ENCODE measurements at places on chromosomes 12 and 14.
A peak's percentile ranks its signal among the peaks of the same experiment; 100 is the strongest.

DNA sequence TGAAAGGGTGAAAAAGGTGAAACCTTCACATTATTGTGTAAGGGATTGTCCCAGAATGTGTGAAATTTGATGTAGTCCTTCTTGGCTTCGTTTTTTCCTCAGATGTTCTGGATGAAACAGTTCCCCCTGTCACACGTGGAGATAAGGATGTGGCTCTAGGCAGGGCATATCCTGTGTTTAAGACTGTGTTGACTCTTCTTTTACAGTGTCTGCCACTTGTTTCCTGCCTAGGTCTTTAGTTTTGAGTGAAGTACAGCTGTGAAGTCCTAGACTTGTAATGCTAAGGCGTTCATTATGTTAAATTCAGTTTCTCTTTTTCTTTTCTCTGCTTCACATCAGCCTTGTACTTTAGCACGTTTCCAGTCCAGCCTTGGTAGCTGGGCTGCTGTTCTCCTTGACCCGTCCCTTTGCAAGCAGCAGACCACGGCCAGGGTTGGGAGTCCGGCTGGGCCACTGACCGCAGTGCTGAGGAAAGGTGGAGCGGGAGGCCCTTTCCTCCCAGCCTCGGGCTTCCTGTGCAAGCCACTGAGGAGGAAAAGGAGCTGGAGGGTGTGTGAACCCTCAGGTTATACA lies 59.1 kb downstream of the RASSF3 start:
- peak overlapping the region; percentile 96 for H3K4me3 ChIP-seq
- H3K27me3 ChIP-seq, result no peaks in the 10 kb centered on the region
- H3K27ac ChIP-seq, result peak overlapping the region; percentile 99
- peak; percentile 40 for DNase-seq
- peaks cover 85% of the 10 kb centered on the region for H3K4me1 ChIP-seq

DNA sequence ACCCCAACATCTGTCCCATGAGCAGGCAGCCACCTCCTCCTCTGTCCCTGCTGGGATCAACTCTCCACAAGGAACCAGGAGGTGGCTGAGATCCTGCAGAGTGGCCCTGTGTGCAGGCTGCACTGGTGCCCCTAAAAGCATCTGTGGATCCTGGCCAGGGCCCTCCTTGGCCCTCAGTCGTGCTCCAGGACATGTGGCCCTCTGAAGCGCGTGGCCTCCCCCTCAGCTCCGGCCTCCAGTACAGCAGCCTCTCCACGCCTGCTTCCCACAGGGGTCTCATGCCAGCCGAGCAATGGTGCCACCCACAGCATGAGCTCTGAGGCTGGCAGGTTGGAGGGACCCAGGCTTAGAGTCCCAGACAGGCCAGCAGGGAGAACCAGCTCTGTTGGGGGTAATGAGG lies 77.4 kb upstream of the NOS1 start:
- no peaks in the 10 kb centered on the region for H3K27me3 ChIP-seq
- H3K36me3 ChIP-seq, result no peaks in the 10 kb centered on the region
- no peak overlapping the region for H3K4me3 ChIP-seq

- peaks cover 2% of the 10 kb centered on the region for H3K27me3 ChIP-seq
- no peaks in the 10 kb centered on the region for H3K4me1 ChIP-seq
- DNase-seq, result no peak
- H3K27ac ChIP-seq, result no peak overlapping the region
- peaks cover 2% of the 10 kb centered on the region for H3K36me3 ChIP-seq
Measured at GRCh38 chr14:55532645-55533344, 47.2 kb upstream of the KTN1 start.

- peaks cover 4% of the 10 kb centered on the region for H3K4me1 ChIP-seq
- no peak overlapping the region for H3K4me3 ChIP-seq
- H3K36me3 ChIP-seq, result no peaks in the 10 kb centered on the region
- DNase-seq, result no peak
Measured at GRCh38 chr12:49357103-49357678, 10.1 kb upstream of the SPATS2 start.

- no peak overlapping the region for H3K27ac ChIP-seq
- no peak for DNase-seq
- H3K4me3 ChIP-seq, result no peak overlapping the region
Measured at GRCh38 chr14:83208341-83208740, 1674.7 kb upstream of the SEL1L start.

- no peaks in the 10 kb centered on the region for H3K27me3 ChIP-seq
- H3K4me3 ChIP-seq, result peak overlapping the region; percentile 100
- H3K4me1 ChIP-seq, result peaks cover 24% of the 10 kb centered on the region
- no peak for DNase-seq
- peak overlapping the region; percentile 99 for H3K27ac ChIP-seq
Measured at GRCh38 chr12:100266585-100266834, 369 bp downstream of the DEPDC4 start.

DNA sequence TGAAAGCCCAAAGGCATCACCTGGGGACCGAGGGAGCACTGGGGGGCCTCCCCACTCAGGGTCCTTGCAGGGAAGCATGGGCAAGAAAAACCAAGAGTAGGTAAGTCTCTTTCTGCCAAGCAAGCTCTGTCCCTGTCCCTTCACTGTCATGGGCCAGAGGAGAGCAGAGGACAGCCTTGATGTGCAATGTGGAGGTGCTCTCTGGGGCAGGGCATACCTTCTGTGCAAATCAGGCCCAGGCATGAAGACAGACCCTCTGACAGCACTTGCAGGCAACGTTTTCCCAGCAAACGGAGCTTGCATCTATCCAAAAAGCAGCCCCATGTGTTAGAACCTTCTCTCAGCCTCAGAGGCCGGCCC lies 192.5 kb upstream of the PWP1 start:
- no peaks in the 10 kb centered on the region for H3K27me3 ChIP-seq
- peaks cover 8% of the 10 kb centered on the region for H3K4me1 ChIP-seq
- no peak for DNase-seq
- H3K27ac ChIP-seq, result no peak overlapping the region
- H3K4me3 ChIP-seq, result no peak overlapping the region

- DNase-seq, result no peak
- H3K4me3 ChIP-seq, result no peak overlapping the region
- no peak overlapping the region for H3K27ac ChIP-seq
- peaks cover 10% of the 10 kb centered on the region for H3K27me3 ChIP-seq
- no peaks in the 10 kb centered on the region for H3K36me3 ChIP-seq
- H3K4me1 ChIP-seq, result peaks cover 11% of the 10 kb centered on the region
Measured at GRCh38 chr12:56988207-56988739, 18.1 kb downstream of the ZBTB39 start.

DNA sequence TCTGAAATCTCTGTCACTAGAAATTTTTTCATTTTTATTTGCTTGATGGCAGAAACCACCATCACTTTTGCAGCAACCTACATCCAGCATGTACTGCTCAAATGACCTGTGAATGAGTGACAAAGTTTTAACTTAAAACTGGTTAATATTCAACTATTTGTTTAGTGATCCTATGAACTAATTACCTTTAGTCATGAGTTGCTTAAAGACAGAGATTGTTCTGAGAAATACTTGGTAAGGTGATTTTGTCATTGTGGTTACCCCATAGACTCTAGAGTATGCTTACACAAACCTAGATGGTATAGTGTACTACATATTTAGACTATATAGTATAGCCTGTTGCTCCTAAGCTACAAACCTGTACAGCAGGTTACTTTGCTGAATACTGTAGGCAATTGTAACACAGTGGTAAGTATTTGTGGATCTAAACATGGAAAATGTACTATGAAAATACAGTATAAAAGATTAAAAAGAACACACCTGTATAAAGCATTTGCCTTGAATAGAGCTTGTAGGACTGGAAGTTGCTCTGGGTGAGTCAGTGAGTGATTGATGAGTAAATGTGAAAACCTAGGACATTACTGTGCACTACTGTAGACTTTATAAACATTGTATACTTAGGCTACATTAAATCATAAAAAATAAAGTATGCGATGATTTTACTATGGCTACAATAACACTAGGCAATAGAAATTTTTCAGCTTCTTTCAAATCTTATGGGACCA lies 256.6 kb upstream of the PPFIA2 start:
- no peak overlapping the region for H3K4me3 ChIP-seq
- H3K27ac ChIP-seq, result no peak overlapping the region
- H3K27me3 ChIP-seq, result no peaks in the 10 kb centered on the region
- no peaks in the 10 kb centered on the region for H3K4me1 ChIP-seq
- no peak for DNase-seq

- H3K36me3 ChIP-seq, result no peaks in the 10 kb centered on the region
- H3K4me3 ChIP-seq, result no peak overlapping the region
- no peak overlapping the region for H3K27ac ChIP-seq
- DNase-seq, result no peak
- no peaks in the 10 kb centered on the region for H3K4me1 ChIP-seq
- no peaks in the 10 kb centered on the region for H3K27me3 ChIP-seq
Measured at GRCh38 chr12:18580291-18580690, 157.5 kb downstream of the PLCZ1 start.

DNA sequence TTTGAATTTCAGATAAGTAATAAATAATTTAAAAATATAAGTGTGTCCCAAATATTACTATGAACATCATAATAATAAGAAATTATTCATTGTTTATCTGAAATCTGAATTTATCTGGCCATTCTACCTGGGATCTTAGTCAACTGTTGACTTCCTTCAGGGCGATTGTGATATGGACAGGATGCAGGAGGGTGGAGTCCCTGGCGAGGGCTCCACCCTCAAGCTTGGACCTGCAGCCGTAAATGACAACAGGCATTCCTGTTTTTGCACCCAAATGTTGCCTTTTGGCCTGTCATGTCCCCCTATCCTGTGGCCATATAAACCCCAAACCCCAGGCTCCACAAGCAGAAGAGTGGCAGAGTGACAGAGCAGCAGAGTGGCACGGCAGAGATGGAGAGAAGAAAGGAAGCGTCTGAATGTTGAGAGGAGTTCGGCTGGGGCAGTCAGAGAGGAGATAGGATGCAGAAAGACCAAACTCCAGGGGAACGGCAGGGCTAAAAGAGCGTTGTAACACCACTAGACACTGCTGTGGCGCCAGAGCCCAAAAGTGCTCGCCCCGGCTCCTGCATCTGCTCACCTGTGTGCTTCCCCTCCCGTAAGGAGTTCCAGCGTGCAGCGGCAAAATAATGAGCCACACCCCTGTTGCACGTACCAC lies 39.4 kb upstream of the FUT8 start:
- peaks cover 43% of the 10 kb centered on the region for H3K36me3 ChIP-seq
- H3K27me3 ChIP-seq, result no peaks in the 10 kb centered on the region
- H3K4me3 ChIP-seq, result peak overlapping the region; percentile 71
- no peak for DNase-seq

- no peaks in the 10 kb centered on the region for H3K36me3 ChIP-seq
- no peak overlapping the region for H3K4me3 ChIP-seq
- H3K4me1 ChIP-seq, result peaks cover 23% of the 10 kb centered on the region
- peak overlapping the region; percentile 50 for H3K27ac ChIP-seq
Measured at GRCh38 chr14:99789581-99789980, 3.6 kb upstream of the EML1 start.

DNA sequence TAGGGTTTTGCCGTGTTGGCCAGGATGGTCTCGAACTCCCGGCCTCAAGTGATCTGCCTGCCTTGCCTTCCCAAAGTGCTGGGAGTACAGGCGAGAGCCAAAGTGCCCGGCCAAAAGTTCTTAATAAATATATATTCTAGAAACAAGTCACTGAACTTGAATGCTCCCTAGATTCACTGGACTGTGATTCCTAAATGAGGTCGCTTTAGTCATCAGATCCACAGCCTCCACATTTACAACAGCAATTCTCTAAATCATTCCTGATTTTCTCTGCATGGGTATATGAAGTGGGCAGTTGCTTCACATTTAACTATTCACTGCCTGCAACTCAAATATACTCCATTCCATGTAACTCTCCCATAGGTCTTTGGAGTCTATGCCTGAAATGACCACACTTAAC lies 813.0 kb downstream of the GALC start:
- H3K4me1 ChIP-seq, result no peaks in the 10 kb centered on the region
- no peaks in the 10 kb centered on the region for H3K27me3 ChIP-seq
- no peak overlapping the region for H3K27ac ChIP-seq
- H3K4me3 ChIP-seq, result no peak overlapping the region

- no peak overlapping the region for H3K27ac ChIP-seq
- H3K4me3 ChIP-seq, result no peak overlapping the region
- peaks cover 5% of the 10 kb centered on the region for H3K4me1 ChIP-seq
- H3K36me3 ChIP-seq, result no peaks in the 10 kb centered on the region
Measured at GRCh38 chr12:125210104-125210755, 145.0 kb downstream of the AACS start.

- no peak overlapping the region for H3K4me3 ChIP-seq
- DNase-seq, result no peak
- no peaks in the 10 kb centered on the region for H3K36me3 ChIP-seq
- H3K4me1 ChIP-seq, result no peaks in the 10 kb centered on the region
- H3K27me3 ChIP-seq, result peaks cover 6% of the 10 kb centered on the region
Measured at GRCh38 chr12:105852951-105853350, 285.8 kb downstream of the NUAK1 start.

- H3K4me1 ChIP-seq, result no peaks in the 10 kb centered on the region
- H3K27me3 ChIP-seq, result no peaks in the 10 kb centered on the region
- H3K27ac ChIP-seq, result no peak overlapping the region
- H3K4me3 ChIP-seq, result no peak overlapping the region
- no peaks in the 10 kb centered on the region for H3K36me3 ChIP-seq
Measured at GRCh38 chr14:41403360-41403759, 203.3 kb upstream of the LRFN5 start.

DNA sequence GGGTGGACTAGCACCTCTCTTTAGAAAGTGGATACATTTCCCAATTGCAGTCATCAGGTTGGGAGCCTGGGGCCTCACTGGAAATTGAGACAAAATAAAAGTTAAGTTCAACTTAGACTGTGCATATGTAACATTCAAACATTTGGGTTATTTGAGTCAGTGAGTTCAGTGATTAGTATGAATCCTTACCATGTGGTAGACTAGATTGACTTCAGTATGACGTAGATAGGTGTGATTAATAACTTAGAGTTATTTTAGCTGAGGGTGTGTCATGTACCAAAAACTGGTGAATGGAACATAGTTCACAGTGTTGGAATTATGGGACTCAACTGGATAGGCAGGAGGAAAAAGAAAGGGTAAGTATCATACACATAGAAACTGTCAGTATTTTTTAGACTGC lies 8.0 kb upstream of the SSTR1 start:
- no peak overlapping the region for H3K4me3 ChIP-seq
- no peaks in the 10 kb centered on the region for H3K36me3 ChIP-seq
- no peak overlapping the region for H3K27ac ChIP-seq

- H3K27me3 ChIP-seq, result no peaks in the 10 kb centered on the region
- H3K36me3 ChIP-seq, result peaks cover 18% of the 10 kb centered on the region
- H3K27ac ChIP-seq, result no peak overlapping the region
- H3K4me3 ChIP-seq, result no peak overlapping the region
Measured at GRCh38 chr12:39626033-39626814, 6.6 kb upstream of the ABCD2 start.

DNA sequence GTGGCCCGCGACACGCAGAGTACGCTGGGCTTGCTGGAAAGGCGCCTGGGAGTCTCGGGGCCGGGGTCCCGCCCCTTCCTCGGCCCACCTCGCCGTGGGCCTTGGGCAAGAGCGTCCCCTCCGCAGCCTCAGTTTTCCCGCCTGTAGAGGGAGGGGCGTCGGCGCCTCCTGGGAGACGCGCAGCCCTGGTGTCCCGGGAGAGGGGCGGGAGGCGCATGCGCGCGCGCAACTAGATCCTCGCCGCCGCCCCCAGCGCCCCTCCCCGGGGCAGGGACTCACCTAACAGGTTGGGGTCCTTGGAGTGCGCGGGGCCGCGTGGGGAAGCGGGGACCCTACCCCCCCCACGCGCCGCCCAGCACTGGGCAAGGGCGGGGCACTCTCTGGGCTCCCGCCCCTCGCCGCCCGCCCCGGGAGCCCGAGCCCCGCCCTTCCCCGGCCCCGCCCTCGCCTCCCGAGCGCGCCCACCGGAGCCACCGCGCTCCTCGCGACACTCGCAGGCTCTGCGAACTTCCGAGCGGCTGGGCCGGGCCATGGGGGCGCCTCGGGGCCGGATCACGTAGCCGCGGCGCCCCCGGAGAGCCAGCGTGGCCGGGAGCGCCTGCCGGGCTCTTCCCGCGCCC lies at the start of gene KIF26A:
KIF26A (plus strand) TSS at position 490 of the 620 bp plus-strand sequence. CDS start 136 bp downstream, outside the sequence.
- peaks cover 3% of the 10 kb centered on the region for H3K4me1 ChIP-seq
- H3K27ac ChIP-seq, result no peak within 1 kb of the TSS
- no peak within 1 kb of the TSS for H3K4me3 ChIP-seq
- no peaks in the 10 kb centered on the region for H3K36me3 ChIP-seq
- DNase-seq, result no peak
